Stimulated activated CD4-positive, alpha-beta T cell treated with anti-CD3 and anti-CD28 coated beads, Interleukin-1b, Interleukin-23, amount 100 ng/mL, for 1 hour (primary cell): ENCODE measurements at places on chromosomes 12 and 14.

DNA sequence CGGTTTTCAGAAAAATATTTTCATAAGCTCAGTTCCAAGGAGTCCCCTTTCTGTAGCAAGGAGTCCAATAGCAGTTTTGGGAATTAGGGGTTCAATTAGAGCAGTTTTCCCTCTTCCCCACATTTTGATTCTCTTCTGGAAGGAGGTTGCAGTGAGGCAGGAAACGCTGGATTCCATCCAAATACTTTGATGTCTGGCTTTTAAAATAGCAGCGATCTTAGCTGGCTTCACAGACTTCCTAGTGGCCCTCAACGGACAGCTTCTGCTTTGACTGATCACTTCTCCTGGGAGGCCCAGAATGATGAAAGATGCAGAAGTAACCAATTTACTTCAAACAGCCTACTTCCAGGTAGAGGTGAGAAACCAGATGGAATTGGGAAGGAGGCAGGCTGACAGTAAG lies 63.1 kb downstream of the C12orf75 start:
- no peak for DNase-seq

- no peak for DNase-seq
Measured at GRCh38 chr14:45699471-45699870, 446.5 kb upstream of the MIS18BP1 start.

DNA sequence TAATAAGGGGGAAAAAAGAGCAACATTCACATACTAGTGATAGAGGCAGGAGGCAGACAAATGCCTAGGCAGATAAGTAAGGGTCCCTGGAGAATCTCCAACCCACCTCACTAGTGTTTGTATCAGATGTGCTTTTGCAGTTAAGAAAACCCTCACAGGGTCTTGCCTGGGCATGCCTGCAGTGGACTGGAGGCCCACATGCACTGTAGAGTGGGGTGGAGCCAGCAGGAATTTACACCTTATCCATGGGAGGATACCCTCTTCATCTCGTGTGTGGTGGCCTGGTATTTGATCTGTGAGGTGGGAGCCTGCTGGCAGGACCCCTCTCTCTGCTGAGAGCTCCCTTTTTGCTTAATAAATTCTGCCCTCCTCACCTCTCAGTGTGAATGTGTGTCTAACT lies 238.0 kb upstream of the SLC16A7 start:
- no peak for DNase-seq

DNA sequence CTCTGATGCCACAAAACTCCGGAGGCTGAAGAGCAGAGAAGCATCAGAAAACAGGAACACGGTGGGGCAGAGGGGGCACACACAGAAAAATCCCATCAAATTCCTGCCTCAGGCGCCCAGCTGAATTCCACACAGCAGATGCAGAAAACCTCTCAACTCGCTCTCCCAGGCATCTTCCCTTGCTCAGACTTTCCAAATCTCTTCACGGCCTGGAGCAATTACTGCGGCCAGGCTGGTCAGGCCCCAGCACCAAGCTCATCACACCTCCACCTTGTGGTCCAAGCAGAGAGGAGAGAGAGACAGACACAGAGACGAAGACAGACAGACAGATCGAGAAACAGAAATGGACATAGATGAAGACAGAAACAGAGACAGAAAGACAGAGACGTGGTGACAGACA lies 89.0 kb downstream of the NCOR2 start:
- no peak for DNase-seq

GRCh38 chr12:14774074-14774905 lies 29.0 kb downstream of the WBP11 start:
- peak; percentile 72 for DNase-seq

- no peak for DNase-seq
Measured at GRCh38 chr12:22313286-22313962, 21.1 kb downstream of the ST8SIA1 start.

GRCh38 chr14:65880507-65880906 lies 468.0 kb downstream of the FUT8 start:
- DNase-seq: no peak

- no peak for DNase-seq
Measured at GRCh38 chr12:6843118-6843902, 2.6 kb downstream of the GNB3 start.

GRCh38 chr14:55926007-55926406 lies 192.2 kb upstream of the PELI2 start:
- DNase-seq: no peak

DNA sequence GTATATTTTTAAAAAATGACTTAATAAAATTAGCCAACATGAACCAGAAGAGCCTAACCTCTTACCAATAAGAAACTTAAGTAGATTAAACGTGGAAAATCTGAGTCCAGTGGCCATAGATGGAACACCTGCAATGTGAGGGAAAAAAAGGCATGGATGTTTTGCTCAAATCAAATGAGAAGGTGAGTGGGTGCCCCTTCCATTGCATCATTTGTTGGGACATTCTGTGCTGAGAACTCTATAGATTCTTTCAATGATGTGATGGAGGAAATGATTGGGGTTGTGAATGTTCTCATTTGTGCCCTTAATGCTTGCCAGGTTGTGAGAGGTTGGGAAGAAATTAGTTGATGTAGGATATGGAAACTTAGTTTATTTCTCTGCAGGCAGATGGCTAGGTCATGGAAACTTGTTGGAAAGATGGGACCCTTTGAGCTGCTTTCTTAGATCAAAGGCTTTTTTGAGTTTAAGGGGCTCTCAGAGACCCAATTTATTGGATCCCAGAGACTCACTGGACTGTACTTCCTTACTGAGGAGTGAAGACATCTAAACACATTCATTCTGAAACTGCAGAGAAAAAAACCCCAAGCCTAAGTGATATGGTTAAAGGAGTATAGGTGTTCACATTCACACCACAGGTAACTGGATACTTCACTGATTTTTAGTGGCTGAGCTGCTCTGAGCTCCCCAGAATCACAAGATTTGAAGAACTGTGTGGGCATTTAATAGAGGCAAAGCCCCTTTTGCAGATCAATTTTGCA lies 95.9 kb downstream of the DACT1 start:
- no peak for DNase-seq

DNA sequence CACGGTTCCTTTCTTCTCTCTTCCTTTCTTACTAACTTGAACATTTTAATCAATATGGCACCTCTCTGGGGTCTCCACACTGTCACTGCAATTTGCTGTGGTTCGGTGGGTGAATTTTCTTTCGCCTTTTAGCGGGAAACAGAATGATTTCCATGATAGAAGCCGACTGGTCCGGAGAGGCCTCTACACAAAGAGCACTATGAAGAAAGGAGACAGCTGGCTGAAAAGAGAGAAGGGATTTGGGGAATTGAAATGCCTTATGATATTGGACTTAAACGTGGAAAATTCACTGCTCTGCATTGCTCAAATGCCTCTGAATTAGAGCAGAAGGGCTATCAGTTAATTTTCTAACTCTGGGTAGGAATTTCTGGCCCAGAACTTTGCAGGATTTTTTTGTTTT lies 55.9 kb downstream of the KCNA5 start:
- DNase-seq: no peak

GRCh38 chr14:76811561-76811960 lies 1.1 kb downstream of the ANGEL1 start:
- no peak for DNase-seq

GRCh38 chr12:95759718-95760117 lies 30.8 kb downstream of the NTN4 start:
- DNase-seq: no peak

GRCh38 chr12:114263056-114263805 lies 142.7 kb downstream of the TBX5 start:
- DNase-seq: no peak

- no peak for DNase-seq
Measured at GRCh38 chr14:102666635-102667034, 74.2 kb downstream of the RCOR1 start.

GRCh38 chr14:96136371-96137005 lies 68.2 kb upstream of the BDKRB2 start:
- no peak for DNase-seq
